Ureter (tissue), 1 donor: ENCODE measurements at places on chromosomes 7 and 10. TPM values are rescaled to one million over a fixed set of nuclear protein-coding genes. Genes with fewer than 3 reads are reported as not detected.
A peak's percentile ranks its signal among the peaks of the same experiment; 100 is the strongest.

- peak; percentile 42 for DNase-seq
These were observed 1.0 kb upstream of the ZNF800 start for GRCh38 chr7:127393368-127394058.

- no peak for DNase-seq
These were observed 1.4 kb downstream of the TCERG1L start for GRCh38 chr10:131310142-131310541.

DNA sequence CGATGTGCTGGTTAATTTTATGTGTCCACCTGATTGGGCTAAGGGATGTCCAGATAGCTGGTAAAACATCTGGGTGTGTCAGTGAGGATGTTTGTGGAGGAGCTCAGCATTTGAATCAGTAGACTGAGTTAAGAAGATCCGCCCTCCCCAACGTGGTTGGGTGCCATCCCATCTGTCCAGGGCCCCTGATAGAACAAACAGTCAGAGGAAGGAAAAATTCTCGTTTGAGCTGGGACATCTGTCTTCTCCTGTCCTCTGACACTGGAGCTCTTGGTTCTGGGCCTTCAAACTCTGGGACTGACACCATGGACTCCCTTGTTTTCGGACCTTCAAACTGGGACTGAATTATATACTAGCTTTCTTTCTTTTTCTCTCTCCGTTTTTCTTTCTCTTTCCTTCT is 59.6 kb downstream of the CARD11 start:
- no peak for DNase-seq

GRCh38 chr7:19016140-19016539 is 101.3 kb downstream of the TWIST1 start:
- DNase-seq = no peak

DNA sequence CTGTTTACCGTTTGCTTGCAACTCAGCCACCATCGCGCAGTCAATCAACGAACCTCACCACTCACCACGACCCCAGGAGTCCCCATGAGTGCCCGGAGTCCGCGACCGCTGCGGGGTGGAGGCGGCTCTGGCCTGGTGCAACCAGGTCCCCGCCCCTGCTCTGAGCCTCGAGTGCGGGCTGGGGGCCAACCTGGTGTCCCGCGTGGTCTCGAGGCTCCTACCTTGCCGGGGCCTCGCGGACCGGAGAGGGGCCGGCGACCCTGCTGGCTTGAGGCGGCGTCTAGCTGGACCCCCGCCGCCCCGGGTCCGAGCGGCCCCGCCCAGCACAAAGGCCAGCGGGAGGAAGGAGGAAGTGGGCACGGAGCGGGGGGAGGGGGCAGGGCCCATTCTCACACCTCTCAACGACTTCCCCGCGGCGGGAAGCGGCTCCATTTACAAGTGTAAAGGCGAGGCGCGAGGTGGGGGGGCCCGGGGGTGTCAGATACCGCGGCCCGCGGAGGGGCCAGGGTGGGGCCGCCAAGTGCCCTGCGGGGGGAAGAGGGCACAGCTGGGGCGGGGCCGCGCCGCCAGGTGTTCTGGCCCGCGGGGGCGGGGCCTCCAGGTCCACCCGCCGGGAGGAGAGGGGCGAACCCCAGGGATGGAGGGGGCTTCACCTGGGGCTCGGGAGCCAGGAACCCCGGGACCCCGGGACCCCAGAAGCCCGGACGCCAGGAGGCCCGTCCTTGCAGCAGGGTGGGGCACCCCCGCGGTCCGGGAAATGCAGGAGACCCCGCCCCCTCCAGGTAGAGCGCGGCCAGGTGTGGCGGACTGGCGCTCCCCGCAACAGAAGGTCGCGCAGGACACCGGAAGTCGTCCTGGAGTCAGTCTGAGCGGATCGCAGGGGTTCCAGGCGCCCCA is 8.6 kb downstream of the CTBP2 start:
- peak; percentile 58 for DNase-seq

DNA sequence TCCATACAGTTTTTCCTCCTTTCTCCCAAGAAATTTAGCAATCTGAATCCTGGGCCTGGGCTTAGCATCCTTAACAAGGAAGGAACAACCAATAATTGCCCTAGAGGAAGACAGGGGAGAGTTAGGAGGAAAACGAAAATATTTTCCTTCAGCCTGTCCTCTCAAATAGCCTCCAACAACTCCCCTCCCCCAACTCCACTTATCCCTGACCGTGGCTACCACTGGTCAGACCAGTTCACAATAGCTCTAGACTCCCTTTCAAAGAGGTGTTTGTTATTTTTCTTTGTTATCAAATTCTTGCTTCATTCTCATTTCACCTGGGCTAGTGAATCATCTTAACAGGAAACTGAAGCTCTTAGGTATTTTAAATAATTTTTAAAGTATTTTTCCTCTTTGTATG is 114.1 kb downstream of the CPED1 start:
- DNase-seq = no peak

GRCh38 chr7:91608606-91609005 is 271.9 kb downstream of the MTERF1 start:
- no peak for DNase-seq

The GPR141 gene
- total RNA-seq = 0.81 TPM

The NUDT13 gene
- total RNA-seq = 2.5 TPM

The PRLHR gene
- total RNA-seq = not detected

The LIPJ gene
- total RNA-seq = 0.39 TPM

The RBM48 gene
- total RNA-seq = 11.7 TPM
